ENCODE measurements at places on chromosomes 4 and X.
A peak's percentile ranks its signal among the peaks of the same experiment; 100 is the strongest.

- no peak for DNase-seq
Measured at GRCh38 chr4:105751718-105752299, 43.2 kb downstream of the GSTCD start.

GRCh38 chr4:104966349-104967033 is 180.2 kb upstream of the TET2 start:
- peak; percentile 61 for DNase-seq

GRCh38 chr4:133270021-133270570 is 121.0 kb downstream of the PCDH10 start:
- DNase-seq: no peak

- no peak for DNase-seq
Measured at GRCh38 chr4:125382995-125383394, 68.2 kb downstream of the FAT4 start.

DNA sequence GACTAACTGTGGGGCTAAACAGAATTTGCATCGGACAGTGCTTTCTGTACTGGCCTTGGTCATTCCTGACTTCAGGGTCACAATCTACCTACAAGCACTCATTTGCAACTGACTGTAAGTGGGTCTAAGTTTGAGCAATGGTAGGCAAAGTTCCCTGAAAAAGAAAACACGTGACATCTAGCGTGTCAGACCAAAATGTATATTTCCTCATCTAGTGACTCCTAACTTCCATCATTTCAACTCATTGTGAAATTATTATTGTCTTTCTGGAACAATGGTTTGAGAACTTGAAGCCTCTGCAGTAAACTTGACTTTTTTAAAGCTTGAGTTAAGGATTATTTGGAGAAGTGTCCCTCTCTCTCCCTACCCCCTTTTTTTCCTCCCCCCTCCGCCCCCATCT is 113.6 kb downstream of the MID1 start:
- DNase-seq: no peak

- DNase-seq: no peak
Measured at GRCh38 chrX:3697701-3698279, 15.7 kb downstream of the PRKX start.

- peak; percentile 63 for DNase-seq
Measured at GRCh38 chr4:140049849-140050637, 103.9 kb downstream of the MAML3 start.

DNA sequence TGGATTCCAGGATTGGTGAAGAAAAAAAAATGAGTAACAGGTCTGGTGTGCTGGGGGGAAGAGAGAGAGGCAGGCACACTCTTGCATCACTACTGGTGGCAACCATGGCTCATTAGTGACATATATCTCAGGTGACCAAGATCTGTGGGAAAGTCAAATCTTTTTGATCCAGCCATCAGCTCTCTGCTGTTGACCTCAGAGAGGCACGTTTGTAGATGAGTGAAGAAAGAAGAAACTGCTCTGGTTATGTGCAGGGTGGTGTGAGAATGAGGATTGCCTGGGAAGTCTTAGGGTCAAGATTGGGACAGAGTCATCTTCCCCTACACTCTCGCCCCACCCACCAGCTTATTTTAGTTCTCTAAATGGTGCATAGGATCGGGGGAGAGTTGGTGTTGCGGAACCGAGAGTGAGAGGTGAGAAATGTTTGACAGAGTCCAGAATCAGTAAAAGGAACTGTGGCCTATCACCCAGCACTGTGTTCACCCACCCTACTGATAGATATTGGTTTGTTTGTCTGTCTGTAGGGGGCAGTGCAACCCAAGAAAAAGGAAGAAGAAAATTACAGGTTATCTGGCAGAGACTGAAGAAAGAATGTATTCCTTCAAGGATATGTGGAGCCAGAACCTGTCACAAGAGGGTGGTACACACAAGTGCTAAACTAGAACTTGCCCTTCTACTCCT is 21.9 kb downstream of the ARMCX6 start:
- DNase-seq: peak; percentile 26

GRCh38 chr4:133565379-133565778 is 416.3 kb downstream of the PCDH10 start:
- no peak for DNase-seq

DNA sequence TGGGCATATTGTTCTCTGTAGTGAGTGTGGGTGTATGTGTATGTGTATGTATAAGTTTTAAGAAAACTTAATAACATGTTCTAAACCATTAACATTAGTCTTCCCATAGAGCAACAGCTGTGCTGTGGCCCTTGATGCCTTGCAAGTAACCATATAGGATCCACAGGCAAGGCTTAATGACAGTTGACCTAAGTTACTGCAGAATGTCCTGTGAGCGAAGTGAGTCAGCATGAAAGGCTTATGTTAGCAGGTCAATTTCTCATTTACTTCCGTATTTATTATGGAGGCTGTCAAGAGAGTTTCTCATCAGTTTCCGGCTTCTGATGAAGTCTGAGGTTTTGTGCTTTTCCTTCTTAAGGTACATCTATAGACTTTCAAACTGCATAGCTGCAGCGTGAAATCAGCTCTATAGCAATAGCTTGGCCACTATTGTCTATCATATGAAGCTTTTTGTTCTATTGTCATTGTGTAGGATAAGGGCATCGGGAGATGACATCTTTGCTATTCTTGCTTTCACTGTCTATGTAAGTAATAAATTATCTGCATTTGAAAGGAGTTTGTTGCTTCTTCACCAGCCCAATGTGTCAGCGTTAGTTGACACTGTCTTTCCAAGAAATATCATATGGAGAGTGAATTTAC is 1153.4 kb upstream of the AGA start:
- no peak for DNase-seq

DNA sequence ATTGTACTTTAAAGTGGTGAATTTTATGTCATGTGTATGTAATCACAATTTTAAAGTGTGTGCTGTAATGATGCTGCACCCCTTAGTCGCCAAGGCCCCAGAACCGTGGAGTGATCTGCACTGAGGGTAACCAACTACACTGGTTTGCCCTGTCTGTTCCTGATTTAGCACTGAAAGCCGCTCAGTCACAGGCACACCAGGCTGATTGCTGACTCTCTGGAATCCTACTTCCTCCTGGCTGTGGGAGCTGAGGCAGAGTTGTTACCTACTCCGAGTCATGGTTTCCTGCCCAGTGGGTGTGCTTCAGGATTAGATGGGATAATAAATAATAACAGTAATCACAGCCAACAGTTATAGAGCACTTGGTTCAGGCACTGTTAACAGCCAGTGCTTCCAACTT is 645.4 kb downstream of the BCOR start:
- no peak for DNase-seq

- DNase-seq: no peak
Measured at GRCh38 chrX:101482296-101482695, 3.0 kb upstream of the ARMCX4 start.

DNA sequence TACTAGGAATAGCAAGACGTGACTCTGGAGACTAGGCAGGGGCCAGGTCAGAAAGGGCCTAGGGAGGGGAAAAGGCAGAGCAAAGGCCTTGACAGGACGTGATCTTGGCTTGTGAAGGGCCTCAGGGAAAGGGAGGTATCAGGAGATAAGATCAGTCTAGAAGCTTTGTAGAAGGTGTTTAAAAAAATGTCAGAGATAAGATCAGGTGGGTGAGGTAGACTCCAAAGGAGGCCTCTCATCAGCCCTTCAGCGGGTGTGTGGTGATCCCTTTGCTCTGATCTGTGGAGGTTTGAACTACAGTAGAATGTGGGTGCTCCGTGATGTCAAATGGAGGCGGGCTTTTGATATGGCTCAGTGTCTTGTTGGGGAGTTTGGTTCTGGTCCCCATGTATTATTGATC is 78.8 kb upstream of the PRPS1 start:
- peak; percentile 8 for DNase-seq

- no peak for DNase-seq
Measured at GRCh38 chr4:19455850-19456602, 795.7 kb upstream of the SLIT2 start.

DNA sequence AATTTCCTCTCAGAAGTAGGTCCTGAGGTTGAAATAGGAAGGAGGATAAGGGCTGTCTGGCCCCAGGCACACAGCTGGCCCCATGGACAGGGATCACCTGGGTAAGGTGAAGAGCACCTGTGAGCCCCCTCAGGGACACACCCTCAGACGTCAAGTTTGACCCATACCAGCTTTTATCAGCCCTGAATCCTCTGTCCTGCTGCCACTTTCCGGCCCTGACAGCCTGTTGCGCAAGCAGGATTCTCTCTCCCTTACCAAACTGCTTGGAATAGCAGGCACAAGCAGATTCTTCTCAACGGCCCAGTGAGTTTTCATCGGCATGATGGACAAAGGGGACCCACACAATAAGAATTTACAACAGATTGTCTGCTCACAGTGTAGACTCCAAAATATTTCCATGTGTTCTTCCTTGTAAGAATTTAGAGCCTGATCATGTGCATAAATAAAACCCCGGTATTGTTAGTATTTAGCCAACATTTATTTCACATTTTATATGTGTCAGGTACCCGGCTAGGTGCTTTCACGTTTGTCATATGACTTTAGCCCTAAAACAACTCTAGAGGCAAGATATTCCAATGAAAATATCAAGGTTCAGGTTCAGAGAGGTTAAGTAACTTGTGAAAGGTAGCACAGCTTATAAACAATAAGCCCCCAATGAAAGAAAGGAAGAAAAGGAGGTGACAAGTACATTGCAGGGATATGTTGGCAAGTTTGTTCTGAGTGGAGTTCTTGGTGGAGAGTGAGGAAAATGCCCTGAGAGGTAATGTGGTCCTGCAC is 107.2 kb upstream of the KIT start:
- DNase-seq: no peak
